Trophoblast cell (in vitro differentiated cells and primary cell): ENCODE measurements at places on chromosomes 7 and 10.

DNA sequence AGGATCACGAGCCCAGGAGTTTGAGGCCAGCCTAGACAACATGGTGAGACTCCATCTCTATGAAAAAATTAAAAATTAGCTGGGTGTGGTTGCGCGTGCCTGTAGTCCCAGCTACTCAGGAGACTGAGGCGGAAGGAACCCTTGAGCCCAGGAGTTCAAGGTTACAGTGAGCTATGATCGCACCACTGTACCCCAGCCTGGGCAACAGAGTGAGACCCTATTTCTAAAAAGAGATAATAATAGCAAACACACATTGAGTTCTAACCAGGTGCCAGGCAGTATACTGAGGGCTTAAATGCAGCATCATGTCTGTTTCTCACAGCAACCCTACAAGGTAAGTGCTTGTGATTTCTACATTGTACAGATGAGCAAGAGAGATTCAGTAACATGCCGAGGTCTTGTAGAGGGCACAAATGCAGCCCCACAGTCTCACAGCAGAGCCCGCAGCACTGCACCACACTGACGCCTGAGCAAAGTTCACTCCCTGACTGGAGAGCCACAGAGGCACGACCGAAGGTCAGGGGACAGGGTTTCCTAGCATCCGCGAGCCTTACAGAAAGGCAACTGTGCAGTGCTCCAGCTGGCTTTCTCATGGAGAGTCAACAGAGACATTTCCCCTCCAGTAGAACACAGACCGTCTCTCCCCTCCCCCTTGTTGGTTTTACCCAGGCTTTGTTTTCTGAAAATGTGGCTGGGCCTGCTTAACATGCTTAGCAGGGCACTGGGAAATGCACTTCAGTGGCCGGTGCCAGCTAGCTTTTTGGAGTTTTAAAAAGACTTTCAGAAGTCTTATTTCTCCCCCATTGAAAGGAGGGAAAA lies 36.5 kb downstream of the PDSS1 start:
- no peaks in the 10 kb centered on the region for H3K27me3 ChIP-seq
- no peak overlapping the region for H3K4me3 ChIP-seq
- peaks cover 3% of the 10 kb centered on the region for H3K36me3 ChIP-seq
- peak overlapping the region; percentile 32 for H3K27ac ChIP-seq
- H3K4me1 ChIP-seq, result peaks cover 16% of the 10 kb centered on the region
- DNase-seq, result no peak

GRCh38 chr7:23336086-23336485 lies 36.9 kb downstream of the MALSU1 start:
- H3K4me3 ChIP-seq, result no peak overlapping the region
- no peaks in the 10 kb centered on the region for H3K27me3 ChIP-seq
- H3K27ac ChIP-seq, result no peak overlapping the region
- H3K36me3 ChIP-seq, result peaks cover 21% of the 10 kb centered on the region

DNA sequence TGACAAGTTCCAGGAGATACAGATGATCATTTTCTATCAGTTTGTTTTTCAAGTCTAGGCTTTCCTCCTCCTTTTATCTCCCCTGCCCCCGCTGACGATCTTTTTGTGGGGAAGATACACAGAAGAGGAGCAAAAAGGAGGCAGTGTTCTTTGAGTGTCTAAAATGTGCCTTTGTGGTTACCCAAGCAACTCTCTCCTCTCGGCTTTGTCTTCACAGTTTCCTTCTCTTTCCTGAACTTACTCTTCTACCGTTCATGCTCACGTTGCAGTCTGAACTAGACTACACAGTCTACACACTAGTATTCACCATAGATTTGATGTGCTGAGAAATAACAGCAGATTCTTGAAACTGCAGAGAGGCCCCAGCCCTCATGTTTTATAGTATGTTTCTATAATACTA lies 23.6 kb downstream of the CEP41 start:
- H3K27me3 ChIP-seq, result no peaks in the 10 kb centered on the region
- no peak overlapping the region for H3K27ac ChIP-seq
- H3K36me3 ChIP-seq, result no peaks in the 10 kb centered on the region
- H3K4me3 ChIP-seq, result no peak overlapping the region

- no peak for DNase-seq
- peaks cover under 1% of the 10 kb centered on the region for H3K36me3 ChIP-seq
- H3K27ac ChIP-seq, result no peak overlapping the region
- H3K4me1 ChIP-seq, result peaks cover 2% of the 10 kb centered on the region
Observed at GRCh38 chr7:149109969-149110368, 16.2 kb downstream of the ZNF425 start.

- no peak overlapping the region for H3K27ac ChIP-seq
- no peak overlapping the region for H3K4me3 ChIP-seq
- H3K36me3 ChIP-seq, result no peaks in the 10 kb centered on the region
- no peaks in the 10 kb centered on the region for H3K4me1 ChIP-seq
- H3K27me3 ChIP-seq, result no peaks in the 10 kb centered on the region
- no peak for DNase-seq
Observed at GRCh38 chr10:36097696-36098095, 455.6 kb upstream of the FZD8 start.

GRCh38 chr7:85452674-85453073 lies 265.8 kb upstream of the SEMA3D start:
- H3K27me3 ChIP-seq, result no peaks in the 10 kb centered on the region
- no peak for DNase-seq
- H3K27ac ChIP-seq, result no peak overlapping the region
- H3K36me3 ChIP-seq, result no peaks in the 10 kb centered on the region

DNA sequence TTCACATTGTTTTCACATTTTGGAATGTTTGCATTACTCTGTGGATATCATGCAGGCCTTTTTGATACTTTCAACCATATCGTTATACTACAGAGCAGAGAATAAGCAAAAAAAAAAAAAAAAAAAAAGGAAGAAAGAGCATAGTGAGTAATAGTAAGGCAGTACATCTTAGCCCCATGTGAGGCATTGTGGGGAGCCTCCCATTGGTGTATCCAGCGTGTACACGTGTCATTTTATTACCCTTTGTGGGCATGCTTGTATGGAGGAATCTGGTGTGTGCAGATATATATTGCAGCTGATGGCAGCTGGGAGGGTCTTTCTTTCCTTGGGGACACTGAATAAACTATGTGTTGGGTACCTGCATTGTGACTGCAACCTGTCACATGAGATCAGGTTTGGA lies 19.6 kb downstream of the R3HCC1L start:
- DNase-seq, result no peak
- peaks cover 2% of the 10 kb centered on the region for H3K36me3 ChIP-seq
- no peak overlapping the region for H3K4me3 ChIP-seq
- no peaks in the 10 kb centered on the region for H3K27me3 ChIP-seq
- H3K4me1 ChIP-seq, result no peaks in the 10 kb centered on the region

- H3K27me3 ChIP-seq, result no peaks in the 10 kb centered on the region
- no peaks in the 10 kb centered on the region for H3K36me3 ChIP-seq
- no peak overlapping the region for H3K27ac ChIP-seq
- DNase-seq, result no peak
- H3K4me3 ChIP-seq, result no peak overlapping the region
Observed at GRCh38 chr10:20288060-20288459, 471.8 kb downstream of the PLXDC2 start.

GRCh38 chr7:135942614-135943013 lies 34.5 kb downstream of the MTPN start:
- no peak overlapping the region for H3K4me3 ChIP-seq
- no peak overlapping the region for H3K27ac ChIP-seq
- no peaks in the 10 kb centered on the region for H3K27me3 ChIP-seq
- DNase-seq, result no peak
- H3K36me3 ChIP-seq, result peaks cover 1% of the 10 kb centered on the region

GRCh38 chr10:32446536-32447406 lies 831 bp downstream of the CCDC7 start:
- no peaks in the 10 kb centered on the region for H3K4me1 ChIP-seq
- H3K27me3 ChIP-seq, result no peaks in the 10 kb centered on the region
- peak; percentile 0 for DNase-seq
- H3K36me3 ChIP-seq, result no peaks in the 10 kb centered on the region
- peak overlapping the region; percentile 92 for H3K27ac ChIP-seq

DNA sequence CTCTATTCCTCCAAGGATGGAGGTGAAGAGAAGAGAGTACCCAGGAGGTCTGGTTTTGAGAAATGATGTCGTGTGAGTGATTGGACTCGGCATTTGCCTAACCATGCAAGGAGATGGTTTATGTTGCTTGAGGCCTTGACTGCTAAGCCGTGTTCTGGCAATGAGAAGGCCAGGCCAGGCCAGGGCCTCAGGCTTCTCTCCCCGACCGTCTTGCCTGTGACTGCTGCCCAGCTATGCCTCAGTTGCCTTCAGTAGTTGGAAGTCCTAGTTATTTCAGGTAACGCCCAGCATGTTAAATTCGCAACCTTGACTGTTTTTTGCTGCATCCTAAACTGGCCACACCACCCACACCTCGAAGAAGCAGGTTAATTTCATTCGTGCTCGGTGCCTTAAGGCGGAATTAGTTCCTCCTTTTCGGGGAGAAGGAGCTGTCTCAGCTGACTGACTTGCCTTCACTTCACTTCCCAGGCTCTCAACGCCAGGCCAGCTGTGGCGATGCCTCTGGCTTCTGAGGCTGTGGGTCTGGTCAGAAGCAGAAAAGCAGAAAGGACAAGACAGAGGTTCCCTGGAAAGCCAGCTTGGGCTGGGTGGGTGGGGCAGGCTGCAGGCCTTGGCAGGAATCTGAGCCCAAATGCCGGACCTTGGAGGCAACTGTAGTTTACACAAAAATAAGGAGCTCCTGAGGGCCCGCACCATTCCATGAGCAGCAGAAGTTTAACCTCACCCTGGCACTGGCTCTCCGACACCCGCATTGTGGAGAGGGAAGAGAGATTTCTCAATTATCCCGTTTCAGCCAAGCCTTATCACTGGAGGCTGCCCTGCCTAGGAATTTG lies 61.9 kb upstream of the SAMD8 start:
- H3K36me3 ChIP-seq, result no peaks in the 10 kb centered on the region
- DNase-seq, result peak; percentile 85
- no peak overlapping the region for H3K27ac ChIP-seq
- no peaks in the 10 kb centered on the region for H3K4me1 ChIP-seq
- H3K27me3 ChIP-seq, result no peaks in the 10 kb centered on the region
- H3K4me3 ChIP-seq, result no peak overlapping the region

- DNase-seq, result no peak
- no peak overlapping the region for H3K4me3 ChIP-seq
- H3K4me1 ChIP-seq, result no peaks in the 10 kb centered on the region
- H3K27me3 ChIP-seq, result no peaks in the 10 kb centered on the region
Observed at GRCh38 chr7:74187915-74188675, 13.9 kb downstream of the EIF4H start.

DNA sequence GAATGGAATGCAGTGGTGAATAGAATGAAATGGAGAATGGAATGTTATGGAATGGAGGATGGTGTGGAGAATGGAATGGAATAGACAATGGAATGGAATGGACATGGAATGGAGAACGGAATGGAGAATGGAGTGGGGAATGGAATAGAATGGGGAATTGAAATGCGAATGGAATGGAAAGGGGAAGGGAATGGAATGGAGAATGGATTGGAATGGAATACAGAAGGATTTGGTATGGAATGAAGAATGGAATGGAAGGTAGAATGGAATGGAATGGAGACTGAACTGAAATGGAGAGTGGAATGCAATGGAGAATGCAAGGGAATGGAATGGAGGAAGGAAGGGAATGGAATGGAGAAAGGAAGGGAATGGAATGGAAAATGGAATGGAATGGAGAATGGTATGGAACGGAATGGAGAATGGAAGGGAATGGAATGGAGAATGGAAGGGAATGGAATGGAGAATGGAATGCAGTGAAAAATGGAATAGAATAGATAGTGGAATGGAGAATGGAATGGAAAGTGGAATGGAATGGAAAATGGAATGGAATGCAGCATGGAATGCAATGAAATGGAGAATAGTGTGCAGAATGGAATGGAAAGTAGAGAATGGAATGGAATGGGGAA lies 94.8 kb downstream of the NSUN6 start:
- DNase-seq, result no peak
- no peak overlapping the region for H3K27ac ChIP-seq
- no peak overlapping the region for H3K4me3 ChIP-seq
- no peaks in the 10 kb centered on the region for H3K27me3 ChIP-seq
- H3K4me1 ChIP-seq, result no peaks in the 10 kb centered on the region

DNA sequence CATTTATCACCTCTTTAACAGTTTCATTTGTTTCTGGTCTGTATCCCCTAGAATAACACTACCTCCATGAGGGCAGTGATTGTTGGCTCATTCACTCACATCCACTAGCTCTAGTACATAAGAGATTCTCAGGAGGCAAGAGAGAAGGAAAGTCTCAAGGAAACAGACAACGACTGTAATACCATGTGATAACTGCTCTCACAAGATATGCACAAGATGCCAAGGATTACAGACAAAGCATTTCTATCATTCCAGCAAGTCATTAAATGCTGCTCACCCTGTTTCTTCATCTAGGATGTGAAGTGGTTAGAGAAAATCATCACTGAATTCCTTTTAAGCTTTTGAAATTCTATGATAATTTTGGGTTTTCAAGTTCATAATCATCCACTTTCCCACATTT lies 115.3 kb downstream of the HIBADH start:
- no peaks in the 10 kb centered on the region for H3K36me3 ChIP-seq
- H3K4me1 ChIP-seq, result no peaks in the 10 kb centered on the region
- peak; percentile 76 for DNase-seq

DNA sequence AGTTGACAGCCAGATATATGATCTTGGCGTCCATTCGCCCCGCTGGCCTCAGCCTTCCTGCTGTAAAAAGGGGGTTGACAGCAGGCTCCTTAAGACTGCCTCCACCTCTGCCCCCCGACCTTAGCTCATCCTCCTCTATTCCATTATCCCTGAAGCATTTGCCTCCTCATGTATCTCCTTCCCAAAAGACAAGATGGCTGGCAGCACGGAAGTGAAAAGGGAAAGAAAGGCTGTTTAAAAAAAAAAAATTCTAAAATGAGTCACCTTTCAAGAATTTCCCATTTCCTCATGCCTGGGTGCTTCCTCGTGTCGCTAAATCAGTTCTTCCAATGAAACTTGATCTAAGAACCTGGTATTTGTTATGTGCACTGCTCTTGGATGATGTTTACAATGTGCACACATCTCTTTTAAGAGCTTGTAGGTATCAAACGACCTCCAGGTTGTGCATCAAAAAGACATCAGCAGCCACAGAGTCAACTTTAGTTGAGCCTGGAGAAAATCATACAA lies 1.7 kb downstream of the SCRN1 start:
- peak overlapping the region; percentile 78 for H3K27ac ChIP-seq
- peaks cover 3% of the 10 kb centered on the region for H3K27me3 ChIP-seq
- no peaks in the 10 kb centered on the region for H3K36me3 ChIP-seq
- no peak overlapping the region for H3K4me3 ChIP-seq
- H3K4me1 ChIP-seq, result peaks cover 11% of the 10 kb centered on the region

GRCh38 chr10:115653473-115653872 lies 560.3 kb downstream of the ATRNL1 start:
- no peaks in the 10 kb centered on the region for H3K36me3 ChIP-seq
- H3K27ac ChIP-seq, result no peak overlapping the region
- H3K27me3 ChIP-seq, result no peaks in the 10 kb centered on the region

DNA sequence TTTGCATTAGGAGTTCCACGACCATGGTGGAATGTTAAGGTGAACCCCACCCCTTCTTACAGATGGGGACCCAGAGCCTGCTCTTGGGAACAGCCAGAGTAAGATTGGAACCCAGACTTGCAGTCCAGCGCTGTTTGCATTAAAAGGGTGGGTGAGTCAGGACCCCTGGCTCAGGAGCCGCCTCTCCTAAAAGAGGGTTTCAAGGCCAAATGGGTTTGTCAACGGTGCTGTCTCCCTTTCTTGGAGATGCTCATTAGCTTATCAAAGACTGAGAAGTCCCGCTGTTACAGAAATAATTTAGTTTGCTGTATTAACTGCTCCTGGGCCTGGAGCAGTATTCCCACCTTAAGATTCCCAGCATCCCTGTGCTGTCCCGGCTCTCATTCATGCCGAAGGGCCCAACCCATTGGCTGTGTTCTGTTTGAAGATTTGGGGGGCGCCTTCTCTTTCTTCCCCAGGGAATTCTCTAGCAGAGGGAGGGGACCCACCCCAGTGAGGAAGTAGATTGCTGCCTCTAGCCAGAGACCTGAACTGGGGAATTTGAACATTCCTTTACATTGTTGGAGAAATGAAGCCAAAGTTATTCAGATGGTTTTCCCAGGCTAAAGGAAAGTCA lies 1.8 kb downstream of the MARVELD1 start:
- H3K27me3 ChIP-seq, result no peaks in the 10 kb centered on the region
- peaks cover 11% of the 10 kb centered on the region for H3K4me1 ChIP-seq
- no peak for DNase-seq
